CD8-positive, alpha-beta memory T cell (primary cell): ENCODE measurements at places on chromosomes 7 and 10.

DNA sequence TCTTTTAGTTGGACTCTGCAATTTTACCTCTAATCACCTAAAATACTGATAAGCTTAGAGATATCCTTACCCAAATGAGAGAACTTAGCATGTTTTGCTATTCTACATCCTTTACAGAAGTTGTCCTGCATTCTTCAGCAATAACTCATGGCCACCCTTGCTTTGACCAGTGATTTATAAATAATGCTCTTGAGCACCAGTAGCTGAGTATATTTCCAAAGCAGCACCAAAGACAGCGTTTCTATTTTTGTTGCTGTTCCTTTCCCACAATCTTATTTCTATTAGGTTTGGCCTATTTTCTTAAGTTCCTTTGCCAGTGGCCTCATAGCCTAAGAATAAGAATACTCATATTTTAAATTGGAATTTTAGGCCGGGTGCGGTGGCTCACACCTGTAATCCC lies 15.0 kb downstream of the ARPC1A start:
- no peak for DNase-seq

DNA sequence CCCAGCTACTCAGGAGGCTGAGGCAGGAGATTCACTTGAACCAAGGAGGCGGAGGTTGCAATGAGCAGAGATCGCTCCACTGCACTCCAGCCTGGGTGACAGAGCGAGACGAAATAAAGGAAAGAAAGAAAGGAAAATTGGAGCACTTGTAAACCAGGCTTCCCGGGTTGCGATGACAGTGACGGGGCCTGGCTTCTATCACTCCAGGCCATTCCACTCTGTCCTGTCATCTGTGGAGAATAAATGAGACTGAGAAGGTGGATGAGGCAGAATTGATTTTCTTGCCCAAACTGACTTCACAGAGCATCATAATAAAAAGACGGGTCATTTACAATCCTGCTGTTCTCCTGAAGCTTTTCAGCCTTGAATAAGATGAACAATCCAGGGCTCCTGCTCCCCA lies 12.1 kb upstream of the KPNA7 start:
- DNase-seq: no peak

DNA sequence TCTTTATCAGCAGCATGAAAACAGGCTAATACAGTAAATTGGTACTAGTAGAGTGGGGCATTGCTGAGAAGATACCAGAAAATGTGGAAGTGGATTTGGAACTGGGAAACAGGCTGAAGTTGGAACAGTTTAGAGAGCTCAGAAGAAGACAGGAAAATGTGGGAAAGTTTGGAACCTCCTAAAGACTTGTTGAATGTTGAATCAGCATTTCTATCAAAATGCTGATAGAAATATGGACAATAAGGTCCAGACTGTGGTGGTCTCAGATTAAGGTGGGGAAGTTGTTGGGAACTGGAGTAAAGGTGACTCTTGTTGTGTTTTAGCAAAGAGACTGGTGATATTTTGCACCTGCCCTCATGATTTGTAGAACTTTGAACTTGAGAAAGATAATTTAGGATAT lies 231.2 kb upstream of the KCND2 start:
- no peak for DNase-seq

GRCh38 chr7:138845711-138846110 lies 47.7 kb upstream of the ATP6V0A4 start:
- DNase-seq: no peak

DNA sequence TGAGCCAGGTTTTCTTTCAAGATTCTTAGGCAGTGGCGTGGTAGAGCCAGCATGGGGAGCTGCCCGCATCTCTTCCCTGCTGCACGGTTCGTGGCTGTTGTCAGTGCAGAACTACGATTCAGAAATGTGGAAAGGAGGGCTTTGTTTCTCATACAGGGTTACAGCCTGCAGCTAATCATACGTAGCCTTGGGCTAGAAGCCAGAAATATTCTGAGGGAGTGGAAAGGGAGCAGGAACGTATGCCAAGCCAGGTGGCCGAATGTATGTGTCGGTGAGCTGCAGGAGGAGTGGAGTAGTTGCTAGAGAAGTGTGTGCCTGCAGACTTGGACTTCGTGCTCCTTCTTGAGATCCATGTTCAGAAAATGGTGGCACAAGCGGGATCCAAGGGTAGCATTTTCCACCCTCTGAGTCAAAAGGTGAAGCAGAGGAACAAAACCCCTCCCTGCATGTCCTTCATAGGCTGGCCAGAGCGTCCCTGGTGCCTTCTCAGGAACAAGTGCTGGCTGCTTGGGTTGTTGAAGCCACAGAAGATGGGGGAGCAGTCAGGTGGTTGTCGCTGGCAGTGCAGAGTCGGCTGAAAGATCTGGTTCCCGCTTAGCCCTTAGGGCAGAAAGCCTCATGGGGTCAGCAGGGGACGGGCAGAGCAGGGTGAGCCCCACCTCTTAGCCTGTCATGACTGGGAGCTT lies 40.9 kb downstream of the LANCL2 start:
- no peak for DNase-seq

DNA sequence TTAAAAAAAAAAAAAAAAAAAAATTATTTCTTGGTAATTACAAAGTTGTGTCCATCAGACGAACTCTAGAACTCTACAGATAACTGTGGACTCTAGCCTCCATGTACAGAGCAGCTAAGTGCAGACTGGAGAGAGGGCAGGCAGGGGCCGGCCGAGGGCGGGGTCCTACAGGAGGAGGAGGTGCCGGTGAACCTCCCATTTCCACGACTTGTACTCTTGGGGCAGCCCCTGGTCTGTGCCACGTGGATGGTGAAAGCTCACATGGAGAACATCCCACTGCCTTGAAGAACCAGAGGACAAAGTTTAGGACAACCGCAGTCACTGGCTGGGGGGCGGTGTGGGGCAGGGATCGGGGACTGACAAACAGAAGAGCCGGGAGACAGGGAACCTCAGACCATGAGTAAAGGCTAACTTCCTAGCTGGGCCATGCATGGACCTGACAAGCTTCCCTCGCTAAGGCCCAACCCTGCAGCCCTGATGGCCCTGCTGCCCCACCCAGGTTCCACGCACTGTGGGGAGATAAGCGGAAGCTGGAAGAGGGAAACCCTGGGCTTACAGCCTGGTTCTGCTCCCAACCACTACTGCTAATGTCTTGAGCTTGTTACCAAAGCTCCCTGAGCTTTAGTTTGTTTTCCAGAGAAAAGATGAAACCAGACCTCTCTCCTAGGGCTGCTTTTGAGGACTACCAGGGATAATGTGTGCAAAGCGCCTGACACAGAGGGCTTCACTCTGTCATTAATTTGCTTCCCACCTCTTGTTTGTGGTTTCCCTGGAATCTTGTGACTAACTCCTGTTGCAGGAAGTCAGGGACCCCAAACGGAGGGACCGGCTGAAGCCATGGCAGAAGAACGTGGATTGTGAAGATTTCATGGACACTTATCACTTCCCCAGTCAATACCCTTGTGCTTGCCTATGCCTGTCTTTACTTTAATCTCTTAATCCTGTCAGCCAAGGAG lies 16.1 kb upstream of the SEC61G start:
- DNase-seq: no peak

- DNase-seq: no peak
These were observed 276.2 kb downstream of the WDR11 start for GRCh38 chr10:121127151-121127906.

- no peak for DNase-seq
These were observed 61.2 kb downstream of the HHEX start for GRCh38 chr10:92750791-92751533.

- no peak for DNase-seq
These were observed 42.7 kb downstream of the FRMPD2 start for GRCh38 chr10:48231699-48232315.

- DNase-seq: no peak
These were observed 113.6 kb downstream of the GRK5 start for GRCh38 chr10:119320981-119321380.

- no peak for DNase-seq
These were observed 26.9 kb downstream of the NYAP1 start for GRCh38 chr7:100510437-100511239.

DNA sequence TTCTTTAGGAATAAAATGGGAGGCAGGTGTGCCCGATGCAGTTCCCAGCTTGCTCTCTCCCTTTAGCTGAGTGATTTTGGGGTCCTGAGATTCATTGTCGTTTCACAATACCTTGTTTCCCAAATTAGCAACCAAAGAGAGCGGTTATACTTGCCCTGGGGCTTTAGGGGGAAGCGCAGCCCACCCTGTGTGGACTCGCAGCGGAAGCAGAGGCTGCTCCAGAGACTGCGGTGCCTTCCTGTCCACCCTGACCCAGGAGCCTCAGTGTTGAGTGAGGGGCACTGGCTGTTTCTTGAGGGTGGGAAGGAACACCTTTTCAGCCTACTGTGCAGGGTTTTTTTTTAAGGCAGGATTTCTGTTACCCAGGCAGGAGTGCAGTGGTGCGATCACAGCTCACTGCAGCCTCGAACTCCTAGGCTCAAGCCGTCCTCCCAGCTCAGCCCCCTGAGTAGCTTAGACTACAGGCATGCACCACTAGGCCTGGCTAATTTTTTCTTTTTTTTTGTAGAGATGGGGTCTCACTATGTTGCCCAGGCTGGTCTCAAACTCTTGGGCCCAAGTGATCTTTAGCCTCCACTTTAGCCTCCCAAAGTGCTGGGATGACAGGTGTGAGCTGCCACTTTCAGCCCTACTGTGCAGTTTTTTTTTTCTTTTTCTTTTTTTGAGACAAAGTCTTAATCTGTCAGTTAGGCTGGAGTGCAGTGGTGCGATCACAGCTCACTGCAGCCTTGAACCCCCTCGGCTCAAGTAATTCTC lies 67.0 kb downstream of the DNAJB6 start:
- DNase-seq: no peak
